ENCODE measurements at places on chromosomes 16 and 17.

- DNase-seq: peak; percentile 14
Observed at GRCh38 chr17:31321481-31321880, at the start of gene EVI2A. TSS of gene EVI2A (minus strand) at chr17:31321622. CDS start at chr17:31319013, 2,609 bp downstream.

GRCh38 chr16:26053889-26054288 is 362.1 kb downstream of the HS3ST4 start:
- no peak for DNase-seq

- no peak for DNase-seq
Observed at GRCh38 chr16:67356396-67356795, 29.8 kb downstream of the LRRC36 start.

GRCh38 chr16:58417600-58417999 is 25.3 kb downstream of the GINS3 start:
- DNase-seq: no peak

Measured in SW480 (cell line).